ENCODE measurements at places on chromosomes 6 and 20.

DNA sequence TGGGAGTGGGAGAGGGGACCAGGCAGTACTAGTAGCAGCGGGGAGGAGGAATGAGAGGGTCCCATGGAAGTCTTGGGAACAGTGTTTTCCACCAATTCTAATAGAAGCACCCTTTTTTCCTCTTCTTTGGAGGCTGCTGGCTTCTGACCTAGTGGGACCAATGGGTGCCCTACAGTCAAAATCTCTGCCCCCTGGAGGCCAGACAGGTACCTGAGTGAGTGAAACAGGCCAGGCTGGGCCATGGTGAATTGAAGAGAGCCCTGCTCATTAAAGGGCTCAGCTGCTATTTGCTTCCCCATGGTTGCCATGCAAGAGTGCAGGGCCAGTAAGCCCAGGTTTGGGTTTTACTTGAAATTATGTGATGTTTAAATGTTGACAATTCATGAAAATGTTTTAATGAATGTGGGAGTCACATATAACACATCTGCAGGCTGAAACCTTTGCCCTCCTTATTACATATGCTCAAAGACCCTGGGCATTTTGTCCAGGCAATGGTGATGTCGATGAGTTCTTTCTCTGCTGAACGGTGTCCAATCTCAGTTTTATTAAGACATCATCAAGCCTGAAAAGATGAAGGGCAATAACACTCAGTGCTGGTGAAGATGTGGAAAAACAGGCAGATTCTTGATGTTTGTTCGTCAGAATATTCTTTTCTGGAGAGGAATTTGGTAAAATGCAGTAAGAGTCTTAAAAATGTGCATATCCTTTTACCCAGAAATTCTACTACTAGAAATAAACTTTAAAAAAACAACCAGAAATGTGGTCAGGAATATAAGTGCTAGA lies 42.3 kb upstream of the OCSTAMP start:
- no peak for DNase-seq

DNA sequence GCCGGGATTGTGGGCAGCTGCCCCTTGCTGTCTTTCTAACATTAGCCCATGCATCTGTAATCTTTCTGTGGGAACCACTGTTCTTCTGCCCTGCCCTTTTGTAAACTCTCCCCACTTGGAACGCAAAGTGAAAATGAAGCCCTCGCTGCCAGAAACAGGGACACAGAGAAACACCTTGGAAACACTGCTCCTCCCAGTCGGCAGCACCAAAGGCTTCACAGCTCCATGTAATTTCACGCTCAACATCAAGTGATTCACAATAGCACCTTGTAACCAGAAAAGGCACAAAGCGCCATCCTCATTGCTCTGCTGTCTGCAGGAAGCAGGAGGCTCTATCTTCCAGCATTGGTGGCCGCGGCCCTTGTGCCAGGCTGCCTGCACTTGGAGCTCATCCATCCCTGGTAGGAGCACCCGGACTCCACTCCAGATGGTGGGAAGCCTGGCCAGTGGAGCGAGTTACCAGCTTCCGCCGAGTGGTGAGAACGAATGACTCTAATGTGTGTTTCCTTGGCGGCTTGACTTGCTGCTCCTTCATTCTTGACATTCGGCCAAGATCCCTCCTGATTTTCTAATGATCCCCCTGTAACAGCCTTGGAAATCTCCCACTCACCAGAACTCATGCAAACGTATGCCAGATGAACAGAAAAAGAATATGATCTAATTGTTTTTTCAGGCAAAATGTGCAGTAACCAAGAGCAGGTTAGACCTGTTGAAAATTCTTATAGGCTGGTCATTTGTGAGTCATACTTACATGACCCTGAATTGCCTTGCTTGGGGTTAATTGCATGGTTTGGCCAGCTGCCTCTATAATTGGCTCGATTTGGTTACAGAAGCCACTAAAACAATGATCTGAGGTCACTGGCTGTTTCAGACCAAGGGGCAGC lies 169.1 kb upstream of the CDYL start:
- DNase-seq, result no peak

GRCh38 chr6:79430913-79431536 lies 106.2 kb downstream of the LCA5 start:
- DNase-seq, result no peak

DNA sequence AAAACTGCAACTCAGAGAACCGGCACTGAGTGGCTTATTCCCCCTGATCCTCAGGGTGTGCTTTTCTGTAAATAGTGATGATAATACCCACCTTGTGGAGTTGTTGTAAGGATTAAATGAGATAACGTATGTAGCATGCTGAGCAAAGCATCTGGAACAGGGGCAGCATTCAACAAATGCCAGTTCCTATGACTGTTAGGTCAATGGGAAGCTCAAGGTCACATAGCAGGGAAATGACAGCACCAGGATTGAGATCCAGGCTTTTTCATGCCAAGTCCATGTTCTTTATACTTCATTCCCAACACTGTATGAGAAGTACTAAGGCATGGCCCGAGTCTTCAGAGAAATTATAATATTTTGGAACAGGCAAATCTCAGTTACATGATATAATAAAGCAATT lies 5.1 kb downstream of the RCAN2 start:
- DNase-seq, result no peak

GRCh38 chr20:10935658-10936402 lies 262.0 kb upstream of the JAG1 start:
- DNase-seq, result no peak

- no peak for DNase-seq
These were observed 33.7 kb upstream of the SUMO4 start for GRCh38 chr6:149366267-149366921.

GRCh38 chr6:31299947-31300346 lies 28.1 kb upstream of the HLA-C start:
- no peak for DNase-seq

- DNase-seq, result no peak
These were observed 104.6 kb upstream of the GLP1R start for GRCh38 chr6:38943964-38944363.

- no peak for DNase-seq
These were observed 8.2 kb downstream of the PPP1R14C start for GRCh38 chr6:150150821-150151646.

DNA sequence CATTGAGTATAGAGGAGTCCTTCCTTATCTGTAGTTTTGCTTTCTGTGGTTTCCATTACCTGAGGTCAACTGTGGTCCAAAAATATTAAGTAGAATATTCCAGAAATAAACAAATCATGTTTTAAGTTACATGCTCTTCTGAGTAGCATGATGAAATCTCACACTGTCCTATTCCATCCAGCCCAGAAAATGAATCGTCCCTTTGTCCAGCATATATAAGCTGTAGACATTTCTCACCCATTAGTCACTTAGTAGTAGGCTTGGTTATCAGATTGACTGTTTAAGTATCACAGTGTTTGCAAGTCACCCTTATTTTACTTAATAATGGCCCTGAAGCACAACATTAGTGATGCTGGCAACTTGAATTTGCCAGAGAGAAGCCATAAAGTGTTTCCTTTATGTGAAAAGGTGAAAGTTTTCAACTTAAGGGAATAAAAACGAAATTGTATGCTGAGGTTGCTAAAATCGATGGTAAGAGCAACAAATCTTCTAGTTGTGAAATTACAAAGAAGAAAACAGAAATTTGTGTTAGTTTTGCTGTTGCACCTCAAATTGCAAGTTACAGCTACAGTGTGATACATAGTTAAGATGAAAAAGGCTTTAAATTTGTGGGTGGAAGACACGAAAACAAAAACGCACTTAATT lies 198.6 kb upstream of the SIM1 start:
- no peak for DNase-seq

GRCh38 chr6:166052837-166053236 lies 114.8 kb downstream of the TBXT start:
- DNase-seq, result no peak

DNA sequence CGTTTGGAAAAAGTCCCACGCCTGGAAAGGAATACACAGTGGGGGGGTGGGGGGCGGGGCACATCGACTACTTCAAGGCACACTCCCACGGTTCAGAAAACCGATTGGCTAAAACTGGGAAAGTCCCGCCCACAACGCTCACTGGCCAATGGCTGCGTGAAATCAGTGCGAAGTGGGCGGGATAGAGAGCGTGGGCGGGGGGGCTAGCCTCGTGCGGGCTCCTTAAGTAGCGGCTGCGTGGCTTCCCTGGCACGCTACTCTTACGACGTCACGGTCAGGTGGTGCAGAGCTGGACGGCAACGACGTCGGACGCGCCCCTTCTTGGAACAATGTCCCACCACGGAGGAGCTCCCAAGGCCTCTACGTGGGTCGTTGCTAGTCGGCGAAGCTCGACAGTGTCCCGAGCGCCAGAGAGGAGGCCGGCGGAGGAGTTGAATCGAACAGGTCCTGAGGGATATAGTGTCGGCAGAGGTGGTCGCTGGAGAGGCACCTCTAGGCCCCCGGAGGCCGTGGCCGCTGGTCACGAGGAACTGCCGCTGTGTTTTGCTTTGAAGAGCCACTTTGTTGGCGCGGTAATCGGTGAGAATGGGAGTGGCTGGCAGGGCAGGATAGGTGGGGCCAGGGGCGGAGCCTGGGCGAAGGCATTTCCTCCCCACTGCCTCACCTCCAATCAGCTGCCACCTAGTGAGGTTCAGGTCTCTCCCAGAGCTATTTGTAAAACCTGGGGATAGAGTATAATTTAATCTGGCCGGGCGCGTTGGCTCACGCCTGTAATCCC lies at the start of gene DDX43:
Gene DDX43, plus strand, starts transcription at position 252 of the 778 bp plus-strand sequence. Its CDS starts 78 bp downstream, at position 330.
- DNase-seq, result peak; percentile 55

GRCh38 chr6:27545271-27546046 lies 72.6 kb upstream of the ZNF184 start:
- no peak for DNase-seq

DNA sequence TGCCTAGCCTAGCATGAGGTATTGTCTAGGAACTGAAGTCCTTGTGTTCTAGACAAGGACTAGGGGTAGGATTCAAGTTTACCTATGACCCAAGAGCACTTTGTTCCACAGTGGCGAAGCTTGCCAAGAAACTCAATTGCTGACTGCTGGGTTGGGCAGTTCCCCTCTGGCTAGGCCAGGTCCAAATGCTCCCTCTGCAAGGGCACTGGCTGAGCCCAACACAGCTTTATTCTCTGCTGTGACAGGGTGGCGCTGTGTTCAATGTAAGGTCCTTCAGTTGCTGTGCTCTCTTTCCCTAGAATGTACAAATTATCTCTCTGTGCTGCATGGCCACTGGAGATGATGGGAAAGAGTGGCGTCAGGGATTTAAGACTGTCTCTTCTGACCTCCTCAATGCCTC lies 950.8 kb downstream of the HACE1 start:
- DNase-seq, result no peak

DNA sequence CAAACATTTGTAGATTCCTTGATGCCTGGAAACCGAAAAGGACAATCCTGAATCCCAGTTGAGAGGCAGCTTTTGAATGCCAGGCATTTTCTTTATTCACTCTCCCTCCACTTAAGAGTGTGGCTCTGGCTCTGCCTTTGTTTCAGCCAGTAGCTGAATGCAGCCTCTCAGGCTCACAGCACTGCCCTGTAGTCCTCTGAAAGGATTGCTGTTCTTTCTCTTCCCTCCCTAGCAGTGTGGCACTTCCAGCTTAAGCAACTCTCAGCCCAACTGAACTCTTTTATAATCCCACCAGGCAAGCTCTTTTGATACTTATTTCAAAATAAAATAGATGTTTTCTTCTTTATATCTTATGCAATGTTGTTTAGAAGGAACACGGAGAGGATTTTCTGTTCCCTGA lies 415.6 kb downstream of the GJA1 start:
- no peak for DNase-seq

- DNase-seq, result no peak
These were observed 197.8 kb downstream of the OGFRL1 start for GRCh38 chr6:71486461-71486860.

DNA sequence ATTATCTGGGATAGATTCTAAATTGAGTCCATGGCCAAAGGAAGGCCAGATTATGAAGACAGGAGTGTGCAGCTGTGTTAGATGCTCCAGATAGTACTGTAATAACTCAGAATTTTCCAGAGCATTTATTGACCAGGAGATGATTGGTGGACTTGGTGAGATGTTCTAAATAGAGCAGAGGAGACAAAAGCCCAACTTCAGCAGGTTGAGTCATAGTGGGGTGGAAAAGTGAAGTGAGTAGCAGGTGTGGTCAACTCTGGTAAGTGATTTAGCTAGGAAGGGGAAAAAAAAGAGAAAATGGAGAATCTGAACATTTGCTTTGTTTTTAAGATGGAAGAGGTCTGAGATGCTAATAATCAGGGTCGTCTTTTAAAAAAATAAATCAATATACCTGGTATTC lies 227.4 kb downstream of the TMEM200A start:
- DNase-seq, result no peak

DNA sequence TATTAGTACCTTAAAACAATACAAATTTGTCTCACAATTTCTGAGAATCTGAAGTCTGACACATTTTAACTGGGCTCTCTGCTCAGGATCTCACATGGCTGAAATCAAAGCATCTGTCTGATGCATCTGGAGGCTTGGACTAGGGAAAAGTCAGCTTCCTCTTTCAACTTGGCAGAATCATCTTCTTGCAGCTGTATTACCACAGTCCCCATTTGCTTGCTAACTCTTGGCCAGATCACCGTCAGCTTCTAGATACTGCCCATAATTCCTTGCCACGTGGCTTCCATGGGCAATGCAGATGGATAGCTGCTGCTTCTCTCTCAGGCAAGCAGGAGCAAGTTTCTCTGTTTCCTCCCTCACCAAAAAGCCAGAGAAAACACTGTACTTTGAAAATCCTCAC lies 1106.4 kb upstream of the CITED2 start:
- peak; percentile 16 for DNase-seq

- DNase-seq, result no peak
These were observed 156.4 kb downstream of the MBOAT1 start for GRCh38 chr6:20055916-20056315.

GRCh38 chr6:90432041-90432775 lies 135.6 kb upstream of the BACH2 start:
- DNase-seq, result no peak

DNA sequence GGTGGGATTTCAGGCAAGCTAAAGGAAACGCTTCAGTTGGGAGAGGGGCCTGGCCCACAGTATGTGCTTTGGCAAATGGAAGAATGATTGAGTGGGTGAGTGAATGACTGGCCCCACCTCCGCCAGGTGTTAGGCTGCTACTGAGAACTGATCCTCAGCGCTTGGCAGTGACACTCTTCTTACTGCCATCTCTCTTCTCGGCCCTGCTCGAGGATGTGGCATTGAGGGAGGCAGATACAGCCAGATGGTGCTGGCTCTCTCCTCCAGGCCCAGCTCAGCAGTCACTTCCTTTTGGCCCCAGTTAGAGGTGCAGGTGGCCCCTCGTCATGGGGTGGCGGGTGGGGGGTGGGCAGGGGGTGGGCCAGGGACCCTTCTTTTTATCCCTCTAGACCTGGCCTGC lies 38.9 kb upstream of the KCNK5 start:
- no peak for DNase-seq

DNA sequence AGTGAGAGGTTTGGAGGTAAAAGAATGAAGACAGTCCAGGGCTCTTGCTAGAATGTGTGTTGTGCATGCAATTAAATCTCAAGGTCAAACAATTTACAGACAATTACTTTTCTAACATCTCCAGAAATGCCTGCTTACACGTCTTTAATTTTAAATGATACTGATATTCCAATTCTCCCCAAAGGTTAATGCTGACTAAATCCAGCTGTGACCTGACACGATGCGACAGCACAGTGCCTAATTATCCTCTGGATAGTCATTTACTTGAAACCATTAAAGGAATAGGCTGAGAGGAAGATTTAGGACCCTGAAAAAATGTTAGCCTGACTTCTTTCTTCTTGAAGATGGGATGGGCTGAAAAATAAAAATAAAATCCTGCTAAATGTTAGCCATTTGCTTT lies 178.2 kb upstream of the MMS22L start:
- DNase-seq, result no peak

- no peak for DNase-seq
These were observed 437.8 kb downstream of the UTRN start for GRCh38 chr6:144722925-144723324.
